ENCODE measurements at places on chromosomes 3 and 15. TPM values are rescaled to one million over a fixed set of nuclear protein-coding genes. Genes with fewer than 3 reads are reported as not detected.

MNS1 gene
- 8.2 TPM for total RNA-seq

HHATL gene
- not detected for total RNA-seq

DNA sequence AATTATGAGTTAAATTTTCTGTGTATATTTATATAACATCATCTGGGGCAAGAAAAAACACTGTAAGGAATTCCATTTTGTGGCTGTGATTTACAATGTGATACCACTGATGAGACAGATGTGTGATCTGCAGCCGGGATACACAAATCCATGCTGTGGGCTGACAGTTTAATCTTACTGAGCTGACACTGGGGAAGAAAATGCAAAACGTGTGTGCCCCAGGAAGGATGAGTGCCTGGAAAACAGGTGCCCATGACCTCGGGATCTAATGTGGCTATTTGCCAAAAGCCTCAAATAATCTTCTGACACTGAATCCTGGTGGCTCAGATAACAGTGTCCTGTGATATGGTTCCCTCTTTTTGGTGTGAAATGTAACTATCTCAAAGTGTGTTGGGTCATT, 10.5 kb downstream of the MYRIP start:
- H3K27me3 ChIP-seq: no peaks in the 10 kb centered on the region
- H3K4me3 ChIP-seq: no peak overlapping the region
- no peaks in the 10 kb centered on the region for H3K4me1 ChIP-seq
- H3K27ac ChIP-seq: no peak overlapping the region

GRCh38 chr3:14691239-14691638, 16.3 kb downstream of the C3orf20 start:
- DNase-seq: no peak
- H3K4me1 ChIP-seq: no peaks in the 10 kb centered on the region
- no peak overlapping the region for H3K4me3 ChIP-seq

GRCh38 chr3:45566951-45567411, 27.6 kb upstream of the LIMD1 start:
- no peak overlapping the region for H3K4me3 ChIP-seq
- peak overlapping the region; percentile 20 for H3K27ac ChIP-seq
- H3K36me3 ChIP-seq: no peaks in the 10 kb centered on the region
- H3K4me1 ChIP-seq: peaks cover 17% of the 10 kb centered on the region
- peak; percentile 62 for DNase-seq

- no peaks in the 10 kb centered on the region for H3K4me1 ChIP-seq
- no peaks in the 10 kb centered on the region for H3K36me3 ChIP-seq
- no peak overlapping the region for H3K4me3 ChIP-seq
- no peak overlapping the region for H3K27ac ChIP-seq
These were observed 160.3 kb downstream of the SMAD6 start for GRCh38 chr15:66862111-66862939.

GRCh38 chr3:159171333-159171732, 369.5 kb downstream of the MFSD1 start:
- H3K27ac ChIP-seq: no peak overlapping the region
- no peak overlapping the region for H3K4me3 ChIP-seq
- DNase-seq: no peak
- no peaks in the 10 kb centered on the region for H3K27me3 ChIP-seq
- H3K36me3 ChIP-seq: no peaks in the 10 kb centered on the region

ITGA11 gene
- total RNA-seq: not detected
